GM10248 (cell line): ENCODE measurements at places on chromosomes 4 and X.

GRCh38 chrX:31136144-31136611, 64.3 kb upstream of the FTHL17 start:
- DNase-seq: peak; percentile 32

GRCh38 chrX:2642791-2643190, 48.3 kb upstream of the CD99 start:
- DNase-seq: no peak

DNA sequence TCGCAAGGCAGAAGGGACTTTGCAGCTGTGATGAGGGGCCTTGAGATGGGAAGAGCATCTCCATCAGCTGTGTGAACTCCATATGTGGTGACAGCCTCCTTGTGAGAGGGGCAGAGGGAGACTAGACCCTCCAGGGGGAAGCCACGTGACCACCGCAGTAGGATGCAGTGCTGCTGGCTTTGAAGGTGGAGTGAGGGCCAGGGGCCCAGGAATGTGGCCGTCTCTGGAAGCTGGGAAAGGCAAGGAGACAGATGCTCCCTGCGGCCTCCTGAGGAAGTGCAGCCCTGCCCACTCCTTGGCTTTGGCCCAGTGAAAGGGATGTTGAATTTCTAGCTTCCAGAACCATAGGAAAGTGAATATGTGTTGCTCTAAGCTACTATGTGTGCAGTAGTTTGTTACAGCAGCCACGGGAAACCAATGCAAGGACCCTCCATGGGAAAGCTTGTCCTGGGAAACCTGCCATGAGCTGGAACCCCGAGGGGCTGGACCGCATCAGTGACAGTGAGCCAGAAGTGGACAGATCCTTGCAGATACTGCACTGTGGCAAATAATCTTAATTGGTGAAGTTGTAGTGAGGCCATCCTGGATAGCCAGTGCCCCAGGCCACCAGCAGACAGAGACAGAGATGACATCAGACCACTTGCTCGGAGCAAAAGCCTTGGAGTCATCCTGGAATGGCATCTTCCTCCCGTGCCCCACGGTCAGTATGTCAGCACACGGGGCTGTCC, 35.4 kb upstream of the SORCS2 start:
- DNase-seq: no peak

DNA sequence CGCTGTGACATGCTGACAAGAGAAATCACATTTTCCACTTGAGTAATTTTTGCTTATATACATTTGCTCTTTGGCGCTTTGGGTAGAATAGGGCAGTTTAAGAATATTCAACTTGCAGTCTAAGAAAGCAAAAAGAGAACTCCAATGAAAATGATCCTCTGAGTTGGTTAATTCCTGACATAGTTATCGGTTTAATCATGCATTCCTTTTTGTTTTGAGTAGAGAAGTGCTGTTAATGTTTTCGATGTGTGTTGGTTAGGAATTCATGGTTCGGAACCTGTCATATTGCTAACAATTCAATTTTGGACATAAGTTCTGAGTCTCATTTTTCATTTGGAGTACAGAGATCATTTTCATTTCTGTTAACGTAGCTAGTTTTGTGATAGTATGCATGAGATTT, 700.6 kb upstream of the PITX2 start:
- DNase-seq: no peak

DNA sequence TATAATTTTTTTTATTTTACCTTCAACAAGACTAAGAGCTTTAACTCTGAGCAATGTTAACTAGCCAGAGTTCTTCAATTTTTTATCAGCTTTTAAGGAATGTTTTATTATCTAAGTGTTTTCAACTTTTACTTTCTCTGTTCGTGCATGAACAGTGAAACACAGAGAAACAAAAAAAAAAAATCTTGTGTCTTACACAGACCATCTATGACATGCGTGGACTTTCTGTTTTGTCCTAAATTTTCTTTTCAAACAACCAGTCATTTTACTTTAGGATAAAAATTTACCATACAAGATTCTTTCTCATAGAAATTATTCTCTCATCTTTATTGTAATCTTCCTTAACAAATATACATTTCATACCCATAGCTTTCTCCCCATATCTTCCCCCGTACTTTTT, 731.9 kb upstream of the PCDH10 start:
- DNase-seq: no peak

DNA sequence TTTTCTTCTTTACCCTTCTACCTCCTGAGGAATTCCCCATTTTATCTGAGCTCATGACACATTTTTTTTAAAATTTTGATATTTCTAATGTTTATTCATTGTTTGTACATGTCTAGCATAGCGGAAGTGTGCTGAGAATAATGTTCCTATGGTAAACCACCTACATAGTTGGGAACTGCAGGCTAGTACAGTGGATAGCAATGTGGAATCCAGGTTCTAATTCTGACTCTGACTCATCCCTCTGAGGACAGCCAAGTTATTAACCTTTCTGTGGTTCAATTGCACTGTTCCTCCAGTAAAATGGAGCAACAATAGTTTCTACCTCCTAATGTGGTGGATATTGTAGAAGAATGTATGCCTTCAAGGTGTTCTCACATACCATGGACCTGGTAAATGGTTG, 20.6 kb upstream of the APELA start:
- no peak for DNase-seq

DNA sequence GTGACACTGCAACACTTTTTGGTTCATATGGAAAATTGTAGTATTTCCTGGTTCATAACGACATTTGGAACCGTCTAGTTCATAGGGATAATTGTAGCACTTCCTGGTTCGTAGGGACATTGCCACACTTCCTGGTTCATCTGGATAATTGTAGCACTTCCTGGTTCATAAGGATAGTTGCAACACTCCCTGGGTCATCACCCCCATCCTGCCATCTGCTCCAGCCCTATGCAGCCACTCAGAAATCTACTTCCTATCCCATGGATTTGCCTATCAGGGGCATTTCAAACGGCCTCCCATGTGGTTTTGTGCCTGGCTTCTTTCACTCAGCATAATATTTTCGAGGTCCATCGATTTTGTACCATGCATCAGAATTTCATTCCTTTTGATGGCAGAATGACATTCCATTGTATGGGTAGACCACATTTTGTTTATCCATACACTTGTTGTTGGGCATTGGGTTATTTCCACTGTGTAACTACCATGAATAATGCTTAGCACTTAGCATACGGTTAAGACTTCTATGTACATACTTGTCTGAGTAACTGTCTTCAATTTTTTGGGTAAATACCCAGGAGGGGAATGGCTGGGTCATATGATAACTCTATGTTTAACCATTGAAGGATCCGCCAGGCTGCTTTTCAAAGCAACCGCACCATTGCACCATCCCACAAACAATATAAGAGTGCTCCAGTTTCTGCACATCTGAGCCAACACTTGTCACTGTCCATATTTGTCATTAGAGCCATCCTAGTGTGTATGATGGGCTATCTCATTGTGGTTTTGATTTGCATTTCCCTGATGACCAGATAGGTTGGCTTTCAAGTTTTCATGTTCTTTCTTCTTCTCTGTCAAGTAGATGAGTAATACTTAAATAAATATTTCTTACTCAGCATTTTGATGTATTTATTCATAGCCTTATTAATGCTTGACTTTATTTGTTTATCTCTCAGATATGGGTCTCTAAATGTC, 58.3 kb upstream of the CD99 start:
- DNase-seq: no peak

GRCh38 chr4:185742766-185743165, 69.2 kb downstream of the SORBS2 start:
- DNase-seq: no peak

- DNase-seq: peak; percentile 88
These were observed 18.2 kb downstream of the ELF4 start for GRCh38 chrX:130091980-130092522.

GRCh38 chr4:67448621-67449020, 96.7 kb downstream of the CENPC start:
- DNase-seq: no peak

DNA sequence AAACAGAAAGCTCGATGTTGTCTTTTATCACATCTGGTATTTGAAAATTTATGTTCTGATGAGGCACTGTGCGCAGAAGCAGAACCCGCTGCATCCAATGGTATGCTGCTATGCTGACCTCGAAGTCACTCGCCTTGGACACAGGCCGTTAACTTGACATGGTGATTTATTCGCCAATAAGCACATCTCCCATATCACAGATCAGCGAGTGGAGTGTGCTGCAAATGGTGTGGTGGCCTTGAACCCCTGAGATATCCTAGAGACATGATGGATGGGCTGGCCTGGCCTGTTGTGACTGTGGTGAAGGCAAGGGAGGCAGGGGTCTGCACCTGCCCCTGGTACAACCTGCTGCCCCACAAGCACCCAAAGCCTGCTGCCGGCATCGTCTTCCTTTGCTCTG, 175.4 kb upstream of the FRG1 start:
- no peak for DNase-seq

GRCh38 chr4:6916587-6917460, 7.2 kb downstream of the TBC1D14 start:
- DNase-seq: no peak

GRCh38 chr4:40579983-40580382, 49.7 kb downstream of the RBM47 start:
- no peak for DNase-seq

GRCh38 chr4:159206427-159206871, 103.6 kb downstream of the RAPGEF2 start:
- DNase-seq: peak; percentile 46

- no peak for DNase-seq
These were observed 475.5 kb upstream of the FGF16 start for GRCh38 chrX:76971393-76972376.

DNA sequence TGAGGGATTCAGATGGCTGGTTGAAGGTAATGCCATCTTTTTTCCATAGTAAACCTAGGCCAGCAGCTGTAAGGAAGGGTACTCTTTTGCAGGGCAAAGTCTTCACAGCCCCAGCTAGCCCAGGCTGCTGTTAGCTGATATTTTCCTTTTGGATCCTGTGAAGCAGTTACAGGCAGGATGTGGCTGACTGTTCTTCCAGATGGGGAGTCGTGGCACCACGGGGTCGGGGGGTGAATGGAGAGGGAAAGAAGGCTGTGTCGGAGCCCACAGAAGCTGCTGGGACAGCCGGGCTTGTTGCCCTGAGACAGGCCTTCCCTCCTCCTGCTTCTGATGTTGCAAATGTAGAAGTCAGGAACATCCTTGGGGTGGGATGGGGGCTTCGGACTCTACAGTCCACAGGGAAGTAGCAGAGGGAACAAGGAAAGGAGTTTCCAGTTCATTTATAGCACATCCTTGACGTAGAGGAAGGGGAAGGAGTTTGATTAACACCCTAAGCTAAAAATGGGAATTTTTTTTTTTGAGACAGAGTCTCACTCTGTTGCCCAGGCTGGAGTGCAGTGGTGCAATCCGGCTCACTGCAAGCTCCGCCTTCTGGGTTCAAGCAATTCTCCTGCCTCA, 64.6 kb upstream of the TMEM150C start:
- DNase-seq: no peak

DNA sequence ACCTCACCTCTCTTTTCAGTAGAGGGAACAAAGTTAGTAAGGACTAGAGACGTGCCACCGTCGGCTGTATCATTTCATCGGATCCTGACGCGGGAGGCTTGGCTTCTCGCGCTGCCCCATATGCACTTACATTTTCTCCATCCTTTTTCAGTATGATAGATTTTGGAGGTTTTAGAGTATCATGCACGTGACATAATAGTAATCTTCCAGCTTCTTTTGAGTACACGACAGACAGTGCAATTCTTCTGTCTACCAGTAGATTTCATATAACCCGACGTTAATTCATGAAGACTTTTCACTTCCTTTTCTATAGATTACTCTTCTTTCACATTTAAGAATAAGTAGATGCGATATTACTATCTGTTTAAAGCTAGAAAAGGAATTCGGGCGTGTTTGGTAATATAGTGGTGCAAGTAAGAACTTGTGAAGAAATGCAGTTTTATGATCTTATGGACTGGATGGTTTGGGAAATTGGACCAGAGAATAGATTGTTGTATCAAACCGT, 1.0 kb downstream of the CDS1 start:
- DNase-seq: no peak

DNA sequence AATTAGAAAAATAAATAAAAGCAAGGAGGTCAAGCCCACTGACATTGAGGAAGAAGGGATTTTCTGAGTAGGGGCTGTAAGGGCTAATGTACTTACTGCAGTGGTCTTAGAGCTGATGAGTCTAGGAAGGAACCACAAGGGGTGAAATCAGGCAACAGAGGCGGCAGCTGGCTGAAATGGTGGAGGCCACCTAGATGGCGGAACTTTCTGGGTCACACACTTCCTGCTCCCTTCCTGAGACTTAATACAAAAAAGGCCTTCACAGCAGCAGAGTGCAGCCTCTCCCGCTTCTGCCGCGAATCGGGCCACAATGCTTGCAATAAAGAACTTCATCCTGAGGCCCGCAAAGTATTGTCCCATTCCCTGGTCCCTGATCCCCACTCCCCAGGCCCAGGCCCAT, 15.4 kb downstream of the SNX12 start:
- DNase-seq: peak; percentile 38

DNA sequence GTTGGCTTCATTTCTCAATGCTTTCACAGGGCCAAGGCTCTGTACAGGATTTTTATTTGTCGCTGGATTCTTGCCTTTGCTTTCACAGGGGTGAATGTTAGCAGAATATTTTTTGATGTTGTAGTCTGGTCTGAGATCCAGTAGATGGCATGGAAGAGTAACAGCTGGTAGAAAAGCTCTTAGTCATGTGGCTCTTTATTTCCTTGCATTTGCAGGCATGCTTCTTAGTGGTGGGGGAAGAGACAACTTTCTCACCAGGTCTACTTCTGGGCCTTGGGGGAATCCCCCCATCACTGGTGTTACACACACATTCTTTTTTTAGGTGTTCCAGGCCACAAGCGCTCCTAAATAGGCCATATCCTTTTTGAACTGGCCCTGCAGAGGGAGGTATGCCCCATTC, 58.2 kb upstream of the DKK2 start:
- peak; percentile 27 for DNase-seq

DNA sequence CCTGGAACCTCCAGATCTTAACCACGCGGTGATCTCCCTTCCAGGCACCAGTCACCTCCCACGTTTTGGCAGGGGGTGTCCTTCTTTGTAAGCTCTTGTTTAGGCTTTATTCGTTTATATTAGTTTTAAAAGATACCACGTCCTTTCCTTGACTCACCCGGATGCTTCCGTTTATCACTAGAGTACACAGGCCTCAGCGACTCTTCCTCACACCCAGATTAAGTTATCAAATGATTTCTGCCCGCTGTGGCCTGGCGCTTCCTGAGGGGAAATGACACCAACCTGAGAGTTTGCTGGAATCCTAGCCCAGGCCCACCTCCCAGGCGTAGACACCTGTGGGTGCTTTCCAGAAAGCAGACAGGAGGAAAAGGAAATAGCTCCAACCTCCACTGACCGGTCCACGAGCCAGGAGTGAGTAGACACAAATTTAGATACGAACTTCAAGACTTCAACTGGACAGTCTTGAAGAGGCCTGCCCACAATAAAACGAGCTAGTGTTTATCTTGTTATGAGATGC, 756 bp upstream of the ADAMTS3 start:
- DNase-seq: no peak

- DNase-seq: no peak
These were observed 1.9 kb downstream of the DCAF12L2 start for GRCh38 chrX:126164226-126164625.

GRCh38 chr4:148893095-148893494, 450.9 kb upstream of the NR3C2 start:
- no peak for DNase-seq
